ENCODE measurements at places on chromosomes 11 and 22. TPM values are rescaled to one million over a fixed set of nuclear protein-coding genes. Genes with fewer than 3 reads are reported as not detected.

GRCh38 chr11:114758627-114759026, 80.3 kb downstream of the NXPE2 start:
- no peaks in the 10 kb centered on the region for H3K4me1 ChIP-seq
- no peaks in the 10 kb centered on the region for H3K27me3 ChIP-seq
- DNase-seq, result no peak
- H3K27ac ChIP-seq, result no peak overlapping the region
- H3K4me3 ChIP-seq, result no peak overlapping the region
- no peaks in the 10 kb centered on the region for H3K36me3 ChIP-seq

DNA sequence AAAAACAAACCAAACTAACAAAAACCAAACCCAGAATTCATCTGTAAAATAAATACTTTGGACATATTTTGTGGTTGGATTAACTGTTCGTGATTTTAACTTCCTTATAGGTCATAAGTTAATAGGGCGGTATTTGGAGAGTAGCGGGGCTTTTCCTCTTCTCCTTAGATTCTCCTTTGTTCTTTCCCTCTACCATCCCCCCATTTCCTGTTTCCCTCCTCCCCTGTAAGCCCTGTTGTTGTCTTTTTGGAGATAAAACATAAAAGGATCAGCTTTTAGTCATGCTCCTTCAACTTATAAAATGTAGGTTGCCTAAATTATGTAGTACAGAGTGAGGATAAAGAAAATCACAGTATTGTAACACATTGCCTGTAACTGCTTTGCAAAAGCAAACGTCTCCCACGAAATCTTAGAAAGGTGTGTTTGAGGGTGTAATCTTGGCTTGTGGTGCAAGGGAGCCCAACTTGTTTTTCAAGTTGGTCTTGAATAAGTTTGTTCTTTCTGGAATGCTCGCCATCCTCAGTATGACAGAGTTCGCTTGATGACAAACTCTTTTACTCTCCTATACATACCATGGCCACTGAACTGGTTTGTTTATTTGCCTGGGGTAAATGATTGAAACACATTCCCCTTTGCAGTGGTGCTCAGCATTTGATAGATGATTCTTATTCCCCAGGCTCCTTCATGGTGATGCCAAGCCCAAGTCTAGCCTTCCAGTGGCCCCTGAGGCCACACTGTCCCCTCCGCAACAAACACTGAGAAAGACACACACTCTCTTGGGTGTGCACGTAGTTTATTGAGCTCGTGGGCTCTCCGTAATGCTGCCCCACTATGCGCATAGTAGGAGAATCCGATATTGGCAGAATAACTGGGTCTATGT, 49.4 kb downstream of the TEAD1 start:
- H3K36me3 ChIP-seq, result no peaks in the 10 kb centered on the region
- peaks cover 6% of the 10 kb centered on the region for H3K4me1 ChIP-seq
- no peak for DNase-seq
- peaks cover 20% of the 10 kb centered on the region for H3K27me3 ChIP-seq

- H3K27ac ChIP-seq, result no peak overlapping the region
- no peaks in the 10 kb centered on the region for H3K36me3 ChIP-seq
- no peak for DNase-seq
Measured at GRCh38 chr11:13114566-13115379, 105.7 kb downstream of the RASSF10 start.

GRCh38 chr11:75326439-75326810, 25.0 kb downstream of the ARRB1 start:
- no peak overlapping the region for H3K27ac ChIP-seq
- DNase-seq, result no peak
- H3K4me1 ChIP-seq, result peaks cover 61% of the 10 kb centered on the region
- H3K4me3 ChIP-seq, result no peak overlapping the region

- DNase-seq, result no peak
- H3K27me3 ChIP-seq, result no peaks in the 10 kb centered on the region
- no peaks in the 10 kb centered on the region for H3K36me3 ChIP-seq
- H3K27ac ChIP-seq, result no peak overlapping the region
- no peaks in the 10 kb centered on the region for H3K4me1 ChIP-seq
- no peak overlapping the region for H3K4me3 ChIP-seq
Measured at GRCh38 chr11:130617001-130617400, 168.6 kb downstream of the ADAMTS15 start.

GRCh38 chr11:108698844-108699642, 34.2 kb downstream of the DDX10 start:
- no peak overlapping the region for H3K4me3 ChIP-seq
- H3K27me3 ChIP-seq, result no peaks in the 10 kb centered on the region
- H3K36me3 ChIP-seq, result peaks cover 7% of the 10 kb centered on the region
- no peaks in the 10 kb centered on the region for H3K4me1 ChIP-seq
- DNase-seq, result no peak

- no peaks in the 10 kb centered on the region for H3K4me1 ChIP-seq
- H3K4me3 ChIP-seq, result no peak overlapping the region
- DNase-seq, result no peak
- no peak overlapping the region for H3K27ac ChIP-seq
- no peaks in the 10 kb centered on the region for H3K36me3 ChIP-seq
Measured at GRCh38 chr22:35782504-35782903, 64.8 kb downstream of the APOL5 start.

Gene CRYBB2
- not detected for total RNA-seq

Gene KCNK4
- total RNA-seq, result 0.42 TPM
